NB4 (cell line): ENCODE measurements at places on chromosomes 4 and X.

DNA sequence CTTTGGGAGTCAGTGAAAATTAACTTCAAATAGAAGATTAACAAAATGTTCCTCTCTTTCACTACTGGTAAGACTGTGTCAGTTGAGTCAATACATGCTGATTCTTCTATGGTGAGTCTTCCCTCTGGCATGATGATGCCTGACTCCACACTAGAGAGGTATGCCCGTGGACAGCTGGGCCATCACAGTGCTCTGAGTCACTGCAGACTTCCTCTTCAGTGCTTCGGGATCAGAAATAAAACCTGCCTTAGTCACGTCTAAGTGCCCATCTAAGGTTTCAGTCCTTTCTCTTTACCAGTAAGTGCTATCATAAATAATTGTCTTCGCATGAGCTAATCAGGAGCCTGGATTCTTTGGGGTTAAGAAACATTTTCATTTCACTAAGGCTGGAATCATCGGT is 1.6 kb upstream of the ASB5 start:
- DNase-seq = peak; percentile 4

- DNase-seq = no peak
Observed at GRCh38 chr4:164484551-164484950, 269.4 kb upstream of the SMIM31 start.

DNA sequence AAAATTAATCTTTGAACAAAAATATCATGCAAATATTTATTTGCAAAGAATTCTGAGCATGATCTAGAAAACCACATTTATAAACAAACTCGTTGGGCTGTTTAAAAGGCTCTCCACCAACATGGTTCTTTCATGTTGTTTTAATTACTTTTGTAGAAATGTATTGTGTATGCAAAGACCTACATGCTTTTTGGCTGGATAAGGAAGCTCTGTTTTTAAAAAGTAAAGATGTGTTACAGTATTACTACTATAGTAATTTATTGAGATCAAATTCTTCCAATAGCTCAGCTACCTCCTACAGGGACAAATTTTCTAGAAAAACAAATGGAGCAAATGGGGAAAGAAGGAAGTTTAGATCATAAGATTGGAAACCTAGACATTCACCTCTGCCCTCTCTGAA is 177.5 kb upstream of the TTC29 start:
- DNase-seq = no peak

GRCh38 chr4:17618926-17619325 is 4.5 kb downstream of the MED28 start:
- DNase-seq = peak; percentile 25

DNA sequence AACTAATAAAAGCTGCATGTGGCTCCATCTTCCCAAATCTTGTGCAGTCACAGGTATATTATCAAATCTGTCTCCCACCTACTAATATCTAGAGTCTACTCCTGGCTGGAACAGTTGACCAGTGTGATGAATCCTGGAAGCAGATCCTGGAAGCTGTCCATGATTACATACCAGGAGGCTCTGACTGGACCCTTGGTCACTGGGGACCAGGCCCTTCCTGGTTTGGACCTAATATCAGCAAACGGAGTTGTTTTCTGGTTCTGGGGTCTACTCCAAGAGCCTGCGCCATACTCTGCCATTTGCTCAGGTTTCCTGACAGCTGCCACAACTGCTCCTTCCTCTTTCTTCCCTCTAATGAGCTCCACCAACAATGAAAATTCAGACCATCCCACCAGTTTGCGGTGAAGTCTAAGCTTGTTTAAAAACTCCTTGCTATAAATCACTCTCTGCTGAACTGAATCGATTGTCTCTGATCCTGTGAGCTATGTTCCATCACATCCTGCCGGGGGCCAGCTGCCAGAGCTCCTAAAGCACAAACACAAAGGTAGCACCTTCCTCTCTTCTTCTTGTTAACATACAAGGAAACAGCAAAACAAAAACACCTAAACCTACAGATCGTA is 114.2 kb downstream of the PALLD start:
- peak; percentile 26 for DNase-seq

DNA sequence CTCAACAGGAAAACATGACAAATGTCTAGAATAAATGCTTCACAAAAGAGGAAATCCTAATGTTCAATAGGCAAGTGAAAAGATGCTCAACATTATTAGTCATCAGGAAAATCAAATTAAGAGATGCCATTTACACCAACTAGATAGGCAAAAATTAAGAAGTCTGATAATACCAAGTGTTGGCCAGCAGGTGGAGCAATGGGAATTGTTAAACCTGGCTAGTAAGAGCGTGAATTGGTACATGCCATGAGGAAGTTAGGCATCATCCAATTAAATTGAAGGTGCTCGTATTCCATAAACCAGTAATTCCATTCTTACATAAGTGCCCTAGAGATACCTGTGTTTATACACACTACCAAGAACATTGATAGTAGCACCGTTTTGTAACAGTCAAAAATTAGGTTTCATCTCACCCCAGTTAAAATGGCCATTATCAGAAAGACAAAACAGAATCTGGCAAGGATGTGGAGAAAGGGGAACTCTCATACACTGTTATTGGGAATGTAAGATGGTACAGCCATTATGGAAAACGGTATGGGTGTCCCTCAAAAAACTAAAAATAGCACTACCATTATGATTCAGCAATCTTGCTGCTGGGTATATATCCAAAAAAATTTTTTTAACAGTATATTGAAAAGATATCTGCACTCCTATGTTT is 14.0 kb upstream of the ZCCHC18 start:
- peak; percentile 72 for DNase-seq

DNA sequence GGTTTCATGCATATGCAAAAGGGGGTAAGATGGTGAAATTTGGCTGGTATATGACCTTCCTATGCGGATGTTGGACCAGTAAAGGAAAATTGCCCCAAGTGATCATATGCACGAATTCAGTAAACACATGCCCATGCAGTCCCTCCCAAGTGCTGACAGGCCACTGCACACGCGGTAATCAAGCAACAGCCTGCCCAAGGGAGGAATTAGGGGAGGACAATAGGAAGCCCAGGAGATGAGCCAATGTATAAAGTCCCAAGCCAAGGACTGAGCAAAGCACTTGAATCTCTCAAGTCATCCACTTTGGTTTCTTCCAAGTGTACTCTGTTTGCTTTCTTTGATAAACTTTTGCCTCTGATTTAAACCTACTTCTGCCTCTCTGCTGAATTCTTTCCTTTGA is 21.1 kb downstream of the MAGEB16 start:
- DNase-seq = no peak

GRCh38 chr4:15340332-15340731 is 87.5 kb upstream of the C1QTNF7 start:
- no peak for DNase-seq

GRCh38 chr4:168487282-168488035 is 7.2 kb upstream of the DDX60L start:
- no peak for DNase-seq

- DNase-seq = no peak
Observed at GRCh38 chr4:172838111-172838510, 330.5 kb upstream of the GALNT7 start.

GRCh38 chr4:146450524-146450923 is 71.2 kb downstream of the SLC10A7 start:
- DNase-seq = no peak

DNA sequence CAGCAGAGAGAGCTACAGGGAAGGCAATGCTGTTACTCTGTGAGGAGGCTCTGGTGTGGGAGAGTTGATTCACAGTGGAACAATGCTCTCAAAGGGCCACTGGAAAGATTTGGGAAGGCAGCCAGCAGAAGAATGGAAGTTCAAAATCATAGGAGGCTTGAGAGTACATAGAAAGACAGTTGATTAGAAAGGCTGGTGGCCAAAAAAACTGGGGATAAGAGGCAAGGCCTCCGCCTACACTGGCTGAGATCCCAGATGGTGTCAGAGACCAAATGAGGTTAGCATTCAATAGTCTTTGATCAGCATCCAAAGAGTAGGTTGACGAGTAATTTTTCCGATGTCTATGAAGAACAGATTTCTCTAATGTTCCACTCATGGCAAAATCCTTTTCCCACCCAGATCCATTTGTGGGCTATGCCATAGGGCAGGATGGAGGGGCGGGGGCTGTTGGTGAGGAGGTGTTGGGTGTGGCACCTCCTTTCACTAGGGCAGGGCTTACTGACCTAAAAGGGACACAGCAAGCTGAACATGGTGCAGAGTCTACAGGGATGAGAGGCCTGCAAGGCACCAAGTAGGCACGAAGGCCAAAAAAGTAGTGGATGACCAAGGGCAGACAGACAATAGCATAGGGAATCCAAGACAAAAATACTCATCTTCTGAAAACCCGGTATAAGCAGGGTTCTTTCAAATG is 15.1 kb downstream of the TEC start:
- DNase-seq = no peak

GRCh38 chr4:42281324-42282020 is 115.8 kb upstream of the SHISA3 start:
- no peak for DNase-seq

DNA sequence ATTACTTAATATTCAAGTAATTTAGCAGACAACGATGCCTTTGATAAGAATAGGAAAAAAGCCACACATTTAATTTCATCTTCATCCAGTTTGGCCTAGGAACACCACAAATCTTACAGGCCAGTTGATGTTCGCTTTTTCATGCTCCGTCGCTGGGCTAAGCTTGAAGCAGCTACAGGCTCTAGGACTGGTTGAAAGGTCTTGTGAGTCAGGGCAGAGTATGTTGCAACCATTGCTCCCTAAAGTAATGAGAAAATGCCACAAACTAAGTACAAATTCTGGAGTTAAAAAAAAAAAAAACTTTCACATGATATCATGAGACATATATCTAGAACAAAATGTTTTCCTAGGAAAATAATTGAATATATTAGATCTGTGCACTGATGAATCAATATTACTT is 123.8 kb downstream of the RPS6KA6 start:
- peak; percentile 4 for DNase-seq

DNA sequence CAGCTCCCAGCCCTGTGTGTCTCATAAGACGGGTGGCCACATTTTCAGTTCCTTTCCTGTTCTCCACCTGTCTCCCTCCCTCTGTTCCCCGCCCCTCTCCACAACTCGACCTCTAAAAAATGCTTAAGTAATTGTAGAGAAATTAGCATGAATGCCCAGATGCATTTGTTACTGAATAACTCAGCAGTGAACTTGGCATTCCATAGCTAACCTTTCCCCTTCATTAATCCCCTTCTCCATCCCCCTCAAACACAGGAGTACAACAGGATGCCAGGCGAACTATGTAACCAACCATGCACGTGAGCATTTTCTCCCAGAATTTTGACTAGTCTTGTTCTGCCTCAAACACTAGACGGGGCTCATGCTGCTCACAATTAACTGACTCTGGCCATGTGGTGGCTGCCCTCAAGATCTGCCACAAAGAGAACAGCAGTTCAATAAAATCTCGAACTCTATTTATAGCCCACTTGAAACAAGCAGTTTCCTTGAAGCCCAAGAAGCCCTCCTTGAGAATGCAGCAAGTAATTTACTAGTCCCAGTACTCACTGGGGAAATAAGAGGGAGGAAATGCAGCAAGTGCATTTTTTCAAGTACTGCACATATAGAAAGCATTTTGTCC is 351.2 kb downstream of the ARHGAP24 start:
- DNase-seq = peak; percentile 6

GRCh38 chrX:118239178-118239870 is 106.6 kb upstream of the WDR44 start:
- DNase-seq = no peak

DNA sequence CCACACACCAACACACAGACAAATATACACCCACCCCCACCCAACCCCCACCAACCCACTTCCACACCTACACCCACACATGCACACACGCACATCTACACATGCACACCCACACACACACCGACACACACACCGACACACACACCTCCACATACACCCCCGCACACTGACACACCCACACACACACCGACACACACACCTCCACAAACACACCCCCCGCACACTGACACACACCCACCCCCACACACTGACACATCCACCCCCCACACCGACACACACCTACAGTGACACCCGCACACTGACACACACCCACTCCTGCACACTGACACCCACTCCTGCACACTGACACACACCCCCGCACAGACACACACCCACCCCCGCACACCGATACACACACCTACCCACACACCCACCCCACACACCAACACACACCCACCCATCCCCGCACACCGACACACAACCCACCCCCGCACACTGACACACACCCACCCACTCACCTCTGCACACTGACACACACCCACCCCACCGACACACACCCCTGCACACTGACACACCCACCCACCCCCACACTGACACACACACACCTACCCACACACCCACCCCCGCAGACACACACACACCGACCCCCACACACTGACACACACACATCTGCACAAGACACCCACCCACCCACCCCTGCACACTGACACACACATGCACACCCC is 31.1 kb downstream of the FGFRL1 start:
- no peak for DNase-seq

DNA sequence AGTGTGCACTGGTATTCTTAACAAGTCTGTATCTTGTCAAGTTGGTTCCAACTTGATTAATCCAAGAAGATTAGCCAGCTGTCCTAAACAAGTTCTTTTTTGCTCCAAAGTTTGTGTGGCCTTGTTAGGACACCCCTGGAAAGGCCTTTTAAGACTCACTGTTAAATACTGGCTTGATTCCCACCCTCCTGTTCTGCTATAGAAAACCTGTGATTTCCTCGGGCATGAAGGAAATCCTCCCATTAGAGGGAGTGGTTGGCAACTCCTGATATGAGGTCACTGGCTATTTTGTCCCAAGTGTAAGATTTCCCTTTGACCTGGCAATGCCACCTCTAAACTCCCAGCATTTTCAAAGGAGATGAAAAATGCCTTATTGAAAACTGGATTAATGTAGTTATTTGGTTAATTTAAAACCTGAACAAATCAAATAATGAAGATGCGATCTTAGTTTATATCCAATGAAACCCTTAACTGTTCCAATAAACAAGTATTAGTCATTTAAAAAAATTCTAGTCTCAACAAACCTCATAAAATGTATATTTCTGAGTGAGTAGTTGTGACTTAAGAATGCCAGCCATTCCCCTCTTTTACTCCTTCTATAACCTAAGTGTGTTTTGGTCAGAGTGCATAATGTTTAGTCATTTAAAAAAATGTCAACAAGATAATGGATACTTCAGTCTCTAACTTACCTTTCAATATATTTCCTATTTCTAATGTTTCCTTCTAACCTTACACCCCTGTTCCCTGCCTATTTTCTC is 94.4 kb downstream of the NPNT start:
- no peak for DNase-seq

GRCh38 chrX:42079968-42080367 is 156.6 kb upstream of the CASK start:
- no peak for DNase-seq

DNA sequence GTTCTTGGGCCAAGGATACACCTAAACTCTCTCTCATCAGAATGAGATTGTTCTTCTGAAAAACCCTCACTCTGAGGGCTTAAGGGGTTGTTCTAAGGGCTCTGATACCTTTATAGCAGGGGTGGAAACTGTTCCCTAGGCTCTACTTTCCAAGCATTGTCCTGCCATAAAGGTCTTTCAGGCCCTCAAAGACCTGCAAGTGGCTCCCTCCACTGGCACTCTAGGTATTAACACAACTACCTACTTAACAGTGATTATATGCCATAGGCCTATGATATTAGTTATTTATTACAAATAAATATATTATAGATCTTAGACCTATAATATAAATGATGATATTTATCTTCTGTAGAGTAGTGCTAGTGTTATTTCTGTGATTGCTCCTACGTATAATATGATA is 473.7 kb upstream of the RPS6KA3 start:
- DNase-seq = no peak

- no peak for DNase-seq
Observed at GRCh38 chr4:30837861-30838260, 117.7 kb downstream of the PCDH7 start.
